ENCODE measurements at places on chromosomes 4 and X.
A peak's percentile ranks its signal among the peaks of the same experiment; 100 is the strongest.

DNA sequence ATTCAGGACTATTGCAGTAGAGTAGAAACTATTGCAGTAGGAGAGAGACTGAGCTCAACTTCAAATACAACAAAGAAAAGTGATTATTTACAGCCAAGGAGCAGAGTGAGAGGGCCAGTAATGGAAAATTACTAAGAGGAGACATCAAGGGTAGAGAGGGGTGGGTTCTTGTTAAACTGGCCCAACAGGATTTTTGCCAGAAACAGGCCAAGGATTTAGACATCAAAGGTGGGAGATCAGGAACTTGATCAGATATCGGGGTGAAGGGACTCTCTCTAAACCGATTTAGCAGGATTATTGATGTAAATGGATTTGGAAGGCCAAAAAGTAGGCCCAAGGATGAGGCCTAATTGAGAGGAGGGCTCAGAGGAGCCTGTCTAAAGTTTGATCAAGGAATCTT is 64.8 kb downstream of the IRS4 start:
- no peak for DNase-seq

- DNase-seq, result no peak
Measured at GRCh38 chrX:31658360-31658759, 586.5 kb upstream of the FTHL17 start.

DNA sequence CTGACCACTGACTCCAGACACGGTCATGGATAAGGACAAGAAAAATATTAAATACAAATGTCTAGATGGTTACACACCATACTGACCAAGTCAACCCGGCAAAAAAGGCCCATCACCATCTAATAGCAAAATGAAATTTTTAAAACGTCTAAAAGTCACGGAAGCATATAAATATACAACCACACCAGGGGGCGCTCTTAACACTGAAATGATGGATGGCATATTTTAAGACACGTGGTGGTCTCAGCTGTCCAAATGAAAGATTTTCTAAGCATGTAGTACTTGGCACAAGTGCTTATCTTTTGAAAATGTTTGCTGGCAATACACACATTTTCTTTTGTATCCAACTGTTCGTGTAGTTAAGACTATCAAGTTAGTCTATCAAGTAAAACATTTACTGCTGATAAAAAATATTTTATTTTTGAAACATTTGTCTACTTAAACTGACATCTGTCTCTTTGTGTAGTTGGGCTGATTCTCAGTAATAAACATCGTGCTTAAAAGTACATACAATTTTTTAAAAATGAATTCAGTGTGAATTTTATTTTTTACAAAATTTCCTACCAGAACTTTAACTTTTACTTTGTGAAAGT is 64.6 kb downstream of the COX7B2 start:
- DNase-seq, result peak; percentile 46

DNA sequence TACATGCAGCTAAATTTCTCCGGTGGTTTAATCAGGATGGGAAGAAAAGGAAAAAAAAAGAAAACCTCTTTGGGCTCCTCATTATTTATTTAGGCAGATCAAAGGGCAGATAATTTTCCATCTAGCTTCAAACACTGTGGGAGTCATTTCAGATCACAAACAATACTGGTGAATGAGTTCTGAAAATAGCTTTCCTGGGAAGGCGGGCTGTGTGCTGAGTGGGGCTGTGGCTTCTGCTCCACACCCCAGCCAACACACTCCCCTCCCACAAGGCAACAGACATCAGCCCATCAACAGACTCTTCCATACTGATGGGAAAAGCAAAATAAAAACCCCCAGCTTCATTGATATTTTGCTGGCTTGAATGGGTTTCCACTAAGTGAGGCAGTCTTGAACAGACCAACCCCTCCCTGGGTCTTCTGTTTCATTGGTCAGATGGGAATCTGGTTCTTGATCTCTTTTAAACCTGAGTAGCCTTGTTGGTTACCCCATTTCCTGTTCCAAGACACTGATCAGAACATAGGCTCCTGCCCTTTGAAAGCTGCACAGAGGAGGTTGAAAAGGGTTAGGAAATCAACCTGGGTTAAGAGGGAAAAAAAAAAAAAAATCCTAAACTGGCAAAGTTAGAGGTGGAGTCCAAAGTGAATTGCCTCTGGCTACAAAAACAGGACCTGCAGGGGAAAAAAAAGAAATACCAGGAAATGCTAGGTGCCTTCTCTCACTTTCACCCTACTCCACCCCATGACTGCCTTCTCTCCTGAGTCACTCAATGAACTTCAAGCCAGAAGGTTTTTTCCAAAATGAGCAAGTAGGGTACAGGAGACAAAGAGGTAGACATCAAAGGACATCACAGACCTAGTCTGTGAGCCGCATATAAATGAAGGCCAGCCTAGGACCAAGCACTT is 20.0 kb downstream of the AMOT start:
- DNase-seq, result no peak

- DNase-seq, result no peak
Measured at GRCh38 chrX:53930515-53931380, 113.5 kb downstream of the PHF8 start.

GRCh38 chrX:131779306-131779705 is 235.4 kb downstream of the OR13H1 start:
- DNase-seq, result no peak

GRCh38 chr4:159250751-159251325 is 148.0 kb downstream of the RAPGEF2 start:
- DNase-seq, result no peak

GRCh38 chrX:132001127-132001526 is 22.0 kb upstream of the STK26 start:
- DNase-seq, result no peak

- no peak for DNase-seq
Measured at GRCh38 chr4:154854362-154854761, 73.3 kb downstream of the RBM46 start.

GRCh38 chrX:63350465-63350877 is 661 bp downstream of the SPIN4 start:
- DNase-seq, result peak; percentile 33

DNA sequence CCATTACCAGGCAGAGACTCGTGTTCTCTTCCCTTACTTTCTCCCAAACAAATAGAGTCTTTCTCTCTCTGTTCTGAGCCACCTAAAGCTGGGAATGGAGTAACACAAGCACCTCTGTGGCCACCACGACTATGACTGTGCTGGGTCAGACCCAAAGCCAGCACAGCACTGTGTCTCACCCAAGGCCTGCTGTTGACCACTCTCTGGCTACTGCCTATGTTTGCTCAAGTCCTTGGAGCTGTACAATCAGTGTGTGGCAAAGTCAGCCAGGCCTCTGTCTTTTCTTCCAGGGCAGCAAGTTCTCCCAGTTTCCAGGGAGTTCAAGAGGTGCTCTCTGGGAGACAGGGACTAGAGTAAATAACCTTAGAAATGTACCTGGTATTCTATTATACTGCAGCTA is 239.4 kb downstream of the FAM47A start:
- no peak for DNase-seq

DNA sequence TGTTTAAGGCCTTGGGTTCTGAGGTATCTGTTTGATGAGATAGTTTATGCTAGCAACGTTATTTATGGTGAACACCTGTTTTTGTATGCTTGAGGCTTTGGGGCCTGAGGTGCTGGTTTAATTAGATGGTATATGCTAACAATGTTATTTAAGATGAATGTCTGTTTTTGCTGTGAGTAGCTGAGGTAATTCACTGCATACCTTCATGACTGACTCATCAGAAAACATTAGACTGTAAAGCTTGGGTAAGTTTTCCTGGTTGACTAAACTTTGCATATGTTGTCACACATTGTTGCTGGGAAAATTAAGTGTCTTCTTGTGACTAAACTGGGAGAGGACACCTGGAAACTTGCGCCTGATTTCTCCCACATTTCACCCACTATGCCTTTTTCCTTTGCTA is 1026.6 kb downstream of the RAPGEF2 start:
- DNase-seq, result no peak

DNA sequence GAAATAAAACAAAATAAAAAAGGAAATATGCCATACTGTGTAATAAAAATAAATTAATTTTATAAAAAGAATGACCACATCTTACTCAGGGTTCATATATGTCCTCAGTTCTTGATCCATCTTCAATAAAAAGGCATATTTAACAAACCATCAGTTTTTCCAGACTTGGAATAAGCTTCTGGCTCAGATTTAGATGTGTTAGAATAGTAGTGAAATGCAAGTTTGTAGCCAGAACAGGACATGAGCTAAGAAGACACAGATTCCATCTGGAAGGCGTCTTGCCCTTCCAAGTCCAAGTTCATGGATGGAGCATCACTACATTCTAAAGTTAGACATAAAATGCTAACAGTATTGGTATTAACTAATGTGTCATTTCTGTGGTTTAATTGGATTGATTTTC is 10.3 kb upstream of the LSM6 start:
- no peak for DNase-seq

DNA sequence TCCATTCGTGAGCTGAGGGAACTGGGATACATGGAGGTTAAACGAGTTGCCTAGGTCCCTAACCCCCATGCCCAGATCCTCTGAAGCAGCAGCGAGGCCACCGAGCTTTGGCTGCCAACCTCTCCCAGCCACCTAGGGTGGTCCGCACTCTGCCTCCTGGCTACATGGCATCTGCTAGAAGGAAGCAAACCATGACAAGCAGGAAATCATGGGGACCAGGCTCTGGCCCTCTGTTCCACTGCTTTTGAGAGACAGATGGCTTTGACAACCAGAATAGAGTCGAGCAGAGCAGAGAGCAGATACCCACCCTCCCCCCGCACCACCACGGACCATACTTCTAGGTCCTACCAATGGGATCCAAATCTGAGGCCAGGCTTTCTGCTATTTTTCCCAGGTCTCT is 37.5 kb upstream of the NKRF start:
- no peak for DNase-seq

DNA sequence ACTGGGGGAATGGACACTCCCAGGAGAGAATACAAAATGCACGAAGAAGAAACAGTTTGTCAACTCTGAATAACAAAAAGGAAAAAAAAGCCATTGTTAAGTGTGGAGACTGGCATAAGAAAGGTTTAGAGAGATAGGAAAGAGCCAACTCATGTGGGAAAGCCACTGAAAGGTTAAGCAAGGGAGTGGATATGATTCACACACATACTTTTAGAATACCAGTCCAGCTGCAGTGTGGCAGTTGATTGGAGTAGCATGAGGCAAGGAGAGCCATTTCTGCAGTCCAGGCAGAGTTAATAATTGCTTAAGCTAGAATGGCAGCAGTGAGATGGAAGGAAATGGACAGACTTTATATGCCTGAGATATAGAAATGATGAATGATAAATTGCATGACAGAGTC is 36.9 kb upstream of the ADAD1 start:
- no peak for DNase-seq

DNA sequence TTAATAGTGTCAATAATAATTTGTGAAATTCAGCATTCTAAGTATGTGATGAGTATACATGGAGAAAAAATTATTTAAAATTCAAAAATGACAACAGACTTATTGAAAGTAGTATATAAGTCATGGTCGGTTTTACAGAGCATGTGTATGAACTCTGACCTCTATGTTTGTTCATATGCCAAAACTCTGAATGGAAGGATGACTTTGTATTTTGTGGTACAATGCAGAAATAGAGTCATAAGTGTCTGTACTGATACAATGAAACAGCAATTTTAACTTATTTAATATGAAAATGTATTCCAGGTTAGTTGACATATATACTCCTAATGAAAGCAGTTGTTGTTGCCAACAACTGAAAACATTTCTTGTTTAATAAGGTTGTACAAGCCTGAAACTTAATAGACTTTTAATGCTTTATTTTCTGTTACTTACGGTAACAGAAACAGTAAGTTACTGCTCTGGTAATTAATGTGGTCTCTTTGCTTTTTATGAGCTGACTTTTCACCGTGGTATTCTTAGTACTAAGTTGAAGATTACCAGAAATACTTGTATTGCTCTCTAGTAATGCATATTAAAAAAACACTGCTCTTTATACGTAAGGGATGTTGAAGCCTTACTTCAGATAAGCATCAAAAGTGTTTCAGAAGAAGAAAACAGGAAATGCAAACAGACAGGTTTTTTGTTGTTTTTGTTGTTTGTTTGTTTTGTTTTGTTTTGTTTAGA is 1.9 kb downstream of the UBE2K start:
- DNase-seq, result no peak

- no peak for DNase-seq
Measured at GRCh38 chr4:15690020-15690809, 8.6 kb downstream of the FAM200B start.

- no peak for DNase-seq
Measured at GRCh38 chrX:110327336-110327735, 9.5 kb upstream of the AMMECR1 start.

DNA sequence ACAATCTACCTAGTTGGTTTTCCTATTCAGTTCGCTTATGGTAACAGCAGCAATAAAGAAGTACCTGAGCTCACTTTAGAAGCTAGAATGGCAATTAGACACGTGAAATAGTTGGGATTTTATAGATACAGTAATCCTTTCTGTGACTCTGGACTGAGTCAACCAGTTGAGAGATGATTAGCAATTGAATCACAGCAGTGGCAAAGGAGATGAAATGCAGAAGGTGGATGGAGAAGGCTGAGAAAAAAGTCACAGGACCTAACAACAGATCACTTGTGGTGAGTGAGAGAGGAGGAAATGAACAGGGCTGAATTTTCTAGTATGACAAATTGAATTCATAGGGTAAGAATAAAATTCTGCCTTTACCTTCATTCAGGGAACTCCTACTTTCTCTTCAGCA is 197.1 kb upstream of the MAGEB18 start:
- no peak for DNase-seq

DNA sequence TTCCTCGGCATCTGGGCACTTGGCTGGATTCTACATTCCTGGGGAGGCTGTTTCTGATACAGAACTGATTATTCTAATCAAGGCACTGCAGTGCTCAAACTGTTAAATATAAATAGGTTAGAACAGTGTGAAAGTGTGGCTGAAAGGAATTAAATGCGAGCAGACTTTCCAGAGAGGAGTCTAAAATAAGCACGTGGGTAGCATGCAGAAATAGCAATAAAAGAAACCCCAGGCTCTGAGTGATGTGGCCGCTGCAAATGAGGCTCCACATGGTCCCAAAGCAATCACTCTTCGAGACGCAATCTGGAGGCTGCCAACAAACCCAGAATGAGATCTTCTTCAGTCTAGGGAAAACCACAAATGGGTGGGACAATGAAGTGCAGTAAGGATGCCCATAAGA is 30.6 kb upstream of the MTM1 start:
- no peak for DNase-seq

GRCh38 chr4:156594624-156595023 is 377.0 kb downstream of the PDGFC start:
- no peak for DNase-seq

DNA sequence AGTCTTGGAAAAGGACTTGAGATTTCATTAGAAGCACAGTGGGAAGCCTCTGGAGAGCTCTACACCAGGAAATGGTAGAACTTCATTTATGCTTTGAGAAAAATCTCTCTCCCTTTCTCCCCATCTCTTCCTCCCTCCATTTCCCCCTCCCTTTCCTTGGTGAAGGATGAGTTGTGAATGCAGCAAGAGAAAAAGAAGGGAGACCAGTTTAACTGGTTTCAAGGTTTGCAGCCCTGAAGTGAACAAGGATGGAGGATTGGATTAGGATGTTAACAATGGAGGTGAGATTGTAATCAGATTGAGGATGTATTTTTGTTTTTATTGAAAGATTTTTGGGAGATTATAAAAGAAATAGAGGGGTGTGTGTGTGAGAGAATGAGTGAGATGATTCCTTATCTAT is 99.5 kb downstream of the ANK2 start:
- DNase-seq, result no peak

- DNase-seq, result no peak
Measured at GRCh38 chr4:159052315-159052714, 50.6 kb upstream of the RAPGEF2 start.
